ENCODE measurements at places on chromosomes 2 and 18. TPM values are rescaled to one million over a fixed set of nuclear protein-coding genes. Genes with fewer than 3 reads are reported as not detected.

Gene SPP2
- total RNA-seq, result 76.4 TPM

Gene MYCN
- total RNA-seq, result 0.73 TPM

Gene NRP2
- 7.7 TPM for total RNA-seq

Gene MC5R
- not detected for total RNA-seq

Gene G6PC2
- not detected for total RNA-seq

Gene RFX8
- not detected for total RNA-seq

Gene GCG
- not detected for total RNA-seq

Gene UBE2F
- 29.3 TPM for total RNA-seq

Gene SGO2
- total RNA-seq, result 0.50 TPM

Gene NXPH2
- total RNA-seq, result not detected

Gene KCNJ3
- total RNA-seq, result 0.78 TPM

Gene ADNP2
- 5.4 TPM for total RNA-seq

Data from left lobe of liver (tissue), 2 donors.